ENCODE measurements at places on chromosomes 11 and 22.

GRCh38 chr11:102915044-102915375 lies 40.2 kb upstream of the MMP12 start:
- ATAC-seq = peak; percentile 24

- ATAC-seq = peak; percentile 94
These were observed 17.9 kb downstream of the KCNE3 start for GRCh38 chr11:74449369-74449931.

- ATAC-seq = no peak
These were observed 49.2 kb downstream of the GRAMD1B start for GRCh38 chr11:123479048-123479837.

DNA sequence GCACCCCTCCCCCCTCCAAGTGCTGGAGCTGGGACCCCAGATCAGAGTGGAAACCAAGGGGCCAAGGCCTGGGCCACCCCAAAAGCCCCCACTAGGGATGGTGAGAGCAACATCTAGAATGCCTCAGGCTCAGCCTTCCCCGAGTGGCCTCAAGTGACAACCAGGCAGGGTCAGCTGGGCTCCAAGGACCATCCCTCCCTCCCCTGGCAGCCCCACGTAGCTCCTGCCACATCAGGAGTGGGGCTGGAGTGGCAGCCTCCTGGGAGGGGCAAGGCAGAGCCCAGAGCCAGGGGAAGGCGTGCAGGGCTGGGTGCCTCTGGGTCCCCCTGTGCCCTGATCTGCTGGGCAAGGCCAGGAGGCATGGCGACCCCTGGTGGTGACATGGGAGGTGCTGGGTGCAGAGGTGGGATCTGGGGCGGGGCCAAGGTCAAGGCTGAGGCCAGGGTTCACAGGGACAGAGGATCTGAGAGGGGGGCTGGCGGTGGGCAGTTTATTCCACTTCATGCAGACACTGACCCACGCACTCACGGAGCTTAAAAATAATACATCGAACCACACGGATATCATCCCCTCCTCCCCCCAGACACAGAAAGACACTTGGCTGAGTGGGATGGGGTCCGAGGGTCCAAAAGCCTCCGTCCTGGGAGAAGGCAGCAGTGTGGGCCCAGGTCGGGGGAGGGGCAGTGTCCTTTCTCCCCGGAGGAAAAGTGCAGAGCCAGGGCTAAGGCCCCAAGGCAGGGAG lies 15.8 kb upstream of the EHD1 start:
- ATAC-seq = peak; percentile 92

- ATAC-seq = peak; percentile 50
These were observed 36.6 kb downstream of the KCNJ1 start for GRCh38 chr11:128830290-128831173.

DNA sequence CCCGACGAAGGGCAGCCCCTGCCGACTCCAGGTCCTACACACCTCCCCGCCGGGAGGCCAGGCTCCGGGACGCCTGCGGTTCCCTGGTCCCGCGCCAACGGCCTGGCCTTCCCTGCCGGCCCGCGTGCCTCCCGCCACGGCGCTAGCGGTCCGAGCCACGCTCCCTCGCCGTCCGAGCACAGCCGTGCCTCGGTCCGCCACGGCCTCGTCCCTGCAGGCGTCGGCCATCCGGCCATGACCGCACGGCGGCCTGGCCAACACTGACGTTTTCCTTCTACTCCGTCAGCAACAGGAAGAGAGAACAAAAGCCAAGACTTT lies 532 bp downstream of the EIF4G2 start:
- ATAC-seq = peak; percentile 8

Data from SK-N-SH treated with all-trans-retinoic acid at 6 μM for 48 hours (cell line).